ENCODE measurements at places on chromosomes 11 and 22. TPM values are rescaled to one million over a fixed set of nuclear protein-coding genes. Genes with fewer than 3 reads are reported as not detected.

The TRAF6 gene
- total RNA-seq = 17.4 TPM

The SLC6A5 gene
- not detected for total RNA-seq

The KDM4E gene
- total RNA-seq = not detected

The GLYAT gene
- total RNA-seq = not detected

The RIMBP3C gene
- total RNA-seq = 0.31 TPM

The MYO18B gene
- total RNA-seq = 0.04 TPM

The PRODH gene
- total RNA-seq = 1.7 TPM

The HPS4 gene
- 55.9 TPM for total RNA-seq

The KDM4D gene
- total RNA-seq = 2.6 TPM

The OR52H1 gene
- 1.6 TPM for total RNA-seq

The SCN4B gene
- 1.9 TPM for total RNA-seq

The OR51E2 gene
- 0.11 TPM for total RNA-seq

The RPS25 gene
- total RNA-seq = 1,218 TPM

The FIBIN gene
- total RNA-seq = 7.0 TPM

The RAG1 gene
- 1.9 TPM for total RNA-seq

The CHRM1 gene
- 0.11 TPM for total RNA-seq

The PAX6 gene
- not detected for total RNA-seq

The C11orf87 gene
- total RNA-seq = 0.88 TPM

The OR52I2 gene
- total RNA-seq = not detected

The MIOX gene
- total RNA-seq = 0.66 TPM

The ZP1 gene
- total RNA-seq = 0.31 TPM

The P4HA3 gene
- total RNA-seq = 1.7 TPM

The OR2AG1 gene
- not detected for total RNA-seq

The ROBO4 gene
- total RNA-seq = not detected

The NRIP3 gene
- total RNA-seq = 1.5 TPM

The P2RX6 gene
- total RNA-seq = 0.72 TPM
